ENCODE measurements at places on chromosomes 4 and X.

DNA sequence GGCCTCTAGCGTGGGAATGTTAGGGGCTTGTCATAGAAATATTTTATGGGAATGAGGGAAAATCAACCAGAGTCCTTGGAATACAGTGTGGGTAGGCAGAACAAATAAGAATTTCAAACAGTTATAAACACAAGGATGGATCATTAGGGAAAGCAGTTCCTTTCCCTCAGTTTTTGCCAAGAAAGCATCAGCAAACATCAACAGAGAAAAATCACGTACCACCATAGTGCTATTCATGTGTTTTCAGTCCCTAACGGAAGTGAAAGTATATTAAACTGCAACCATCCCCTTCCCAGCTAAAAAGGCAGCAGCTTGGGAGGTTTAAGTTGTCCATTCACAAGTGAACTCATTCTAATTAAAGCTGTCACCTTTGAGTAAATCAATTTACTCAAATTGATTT is 334.4 kb upstream of the PCDH18 start:
- H3K4me1 ChIP-seq: no peaks in the 10 kb centered on the region
- no peak overlapping the region for H3K27ac ChIP-seq
- DNase-seq: no peak
- no peaks in the 10 kb centered on the region for H3K27me3 ChIP-seq

GRCh38 chrX:115060013-115060412 is 42.6 kb upstream of the IL13RA2 start:
- H3K27ac ChIP-seq: no peak overlapping the region
- H3K36me3 ChIP-seq: no peaks in the 10 kb centered on the region
- no peaks in the 10 kb centered on the region for H3K4me1 ChIP-seq

- peak overlapping the region; percentile 5 for H3K27ac ChIP-seq
- H3K4me3 ChIP-seq: no peak overlapping the region
- H3K4me1 ChIP-seq: no peaks in the 10 kb centered on the region
- no peaks in the 10 kb centered on the region for H3K36me3 ChIP-seq
Observed at GRCh38 chr4:122783301-122784215, 43.1 kb upstream of the FGF2 start.

DNA sequence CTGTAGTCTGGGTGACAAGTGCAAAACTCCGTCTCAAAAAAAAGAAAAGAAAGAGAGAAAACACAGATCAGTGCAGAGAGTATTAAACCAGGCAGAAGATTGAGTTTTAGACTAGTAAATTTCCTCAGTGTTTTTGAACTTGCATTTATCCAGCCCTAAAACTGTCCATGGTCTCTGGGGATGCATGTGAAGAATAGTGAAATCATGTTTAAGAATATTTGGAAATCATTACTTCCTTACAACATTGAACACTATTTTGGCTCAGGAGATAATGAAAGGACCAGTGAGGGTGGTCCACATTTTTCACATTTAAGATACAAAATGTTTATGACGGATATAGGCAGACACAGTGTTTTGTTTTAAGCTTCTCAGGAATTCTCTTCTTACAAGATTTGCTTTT is 195.8 kb upstream of the RASGEF1B start:
- H3K4me1 ChIP-seq: no peaks in the 10 kb centered on the region
- H3K27ac ChIP-seq: no peak overlapping the region
- DNase-seq: no peak
- H3K27me3 ChIP-seq: no peaks in the 10 kb centered on the region

DNA sequence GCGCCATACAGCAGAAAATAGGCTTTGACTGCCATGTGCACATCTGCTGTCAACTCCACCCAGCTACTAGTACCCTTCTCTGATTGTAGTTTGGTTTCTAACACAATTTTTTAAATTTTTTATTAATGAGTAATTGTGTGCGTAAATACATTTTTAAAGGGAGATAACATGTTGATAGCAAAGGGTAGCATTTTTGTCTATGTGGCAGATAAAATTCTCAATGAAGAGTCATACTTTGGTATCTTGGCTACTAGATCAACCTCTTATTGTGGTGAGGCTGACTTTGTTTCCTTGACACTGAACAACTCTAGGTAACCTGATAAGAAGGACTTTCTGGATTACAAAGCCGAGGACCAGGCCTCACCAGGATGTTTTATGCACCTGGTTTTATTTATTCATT is 9.5 kb downstream of the ADH4 start:
- no peaks in the 10 kb centered on the region for H3K4me1 ChIP-seq
- no peaks in the 10 kb centered on the region for H3K27me3 ChIP-seq
- no peaks in the 10 kb centered on the region for H3K36me3 ChIP-seq
- no peak overlapping the region for H3K27ac ChIP-seq

Data from cardiac muscle cell (in vitro differentiated cells and primary cell).